ENCODE measurements at places on chromosomes 11 and 22. TPM values are rescaled to one million over a fixed set of nuclear protein-coding genes. Genes with fewer than 3 reads are reported as not detected.

DNA sequence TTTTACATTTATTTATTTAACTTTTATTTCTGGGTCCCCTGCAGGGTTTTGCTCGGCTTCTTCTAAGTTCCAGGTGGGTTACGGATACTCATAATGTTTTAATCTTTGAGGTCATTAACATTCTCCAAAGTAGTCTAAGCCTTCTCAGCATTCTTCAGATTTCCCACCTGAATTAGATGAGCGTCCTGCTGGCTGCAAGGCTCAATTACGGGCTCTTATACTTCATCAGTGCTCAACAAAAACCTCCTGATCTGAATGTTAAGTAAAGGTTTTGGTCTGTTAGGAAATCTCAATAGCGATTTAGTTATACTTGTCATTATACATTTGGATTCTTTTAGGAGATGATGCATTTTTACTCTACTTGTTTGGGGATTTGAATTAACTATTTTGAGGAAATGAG is 27.3 kb upstream of the NFRKB start:
- no peak overlapping the region for H3K27ac ChIP-seq
- no peaks in the 10 kb centered on the region for H3K27me3 ChIP-seq
- DNase-seq: no peak
- peaks cover 8% of the 10 kb centered on the region for H3K36me3 ChIP-seq
- H3K4me1 ChIP-seq: no peaks in the 10 kb centered on the region
- H3K4me3 ChIP-seq: no peak overlapping the region

DNA sequence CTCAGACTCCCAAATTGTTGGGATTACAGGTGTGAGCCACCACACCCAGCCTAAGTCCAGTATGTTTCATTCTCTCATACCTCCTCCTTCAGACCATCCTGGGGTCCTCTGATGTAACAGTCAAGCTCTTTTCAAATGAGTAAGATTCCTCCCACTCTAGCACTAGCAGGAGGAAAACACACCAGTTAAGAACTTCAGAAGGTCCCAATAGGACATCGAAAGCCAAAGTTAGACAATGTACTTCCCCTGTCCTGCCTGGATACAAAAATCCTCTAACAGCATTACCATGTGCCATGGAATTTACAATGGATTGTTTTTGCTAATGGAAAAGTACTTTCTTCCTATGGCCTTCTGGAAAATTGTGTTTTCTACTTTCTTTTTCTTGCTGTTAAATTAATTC is 67.1 kb downstream of the CCDC34 start:
- H3K4me1 ChIP-seq: peaks cover 15% of the 10 kb centered on the region
- no peak overlapping the region for H3K4me3 ChIP-seq
- DNase-seq: no peak
- no peak overlapping the region for H3K27ac ChIP-seq
- no peaks in the 10 kb centered on the region for H3K27me3 ChIP-seq

The MISFA gene
- 1.7 TPM for polyA plus RNA-seq

The F2 gene
- not detected for polyA plus RNA-seq

DNA sequence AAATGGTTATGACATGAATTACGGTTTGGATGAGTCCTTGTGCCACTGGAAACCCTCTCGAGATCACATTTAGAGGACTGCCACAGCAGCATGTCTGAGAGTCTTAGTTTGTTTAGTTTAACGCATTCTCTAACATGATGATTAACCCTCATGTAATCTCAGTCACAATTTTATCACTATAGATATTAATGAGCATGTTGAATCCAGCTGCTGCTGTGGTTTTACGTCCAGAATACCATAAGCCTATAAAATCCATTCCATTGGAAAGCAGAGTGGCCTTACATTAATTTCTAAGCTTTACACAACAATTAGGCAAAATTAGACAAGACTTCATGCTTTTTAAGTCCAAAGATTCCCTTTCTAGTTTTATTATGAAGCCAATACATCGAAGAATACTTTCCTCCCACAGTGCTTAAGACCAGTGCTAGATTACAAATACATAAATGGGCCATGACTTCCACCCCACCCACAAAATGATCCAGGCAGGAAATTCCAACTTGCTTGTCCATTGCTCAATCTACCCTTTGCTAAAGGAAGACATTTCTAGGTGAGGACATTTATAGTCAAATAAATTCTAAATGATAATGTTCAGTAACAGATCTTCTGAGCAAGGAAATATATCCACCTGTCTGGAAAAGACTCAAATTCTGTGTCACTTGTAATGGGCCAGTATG is 3.5 kb upstream of the ELMOD1 start:
- H3K36me3 ChIP-seq: no peaks in the 10 kb centered on the region
- H3K4me1 ChIP-seq: peaks cover 13% of the 10 kb centered on the region
- H3K4me3 ChIP-seq: no peak overlapping the region

The YDJC gene
- polyA plus RNA-seq: 18.2 TPM

DNA sequence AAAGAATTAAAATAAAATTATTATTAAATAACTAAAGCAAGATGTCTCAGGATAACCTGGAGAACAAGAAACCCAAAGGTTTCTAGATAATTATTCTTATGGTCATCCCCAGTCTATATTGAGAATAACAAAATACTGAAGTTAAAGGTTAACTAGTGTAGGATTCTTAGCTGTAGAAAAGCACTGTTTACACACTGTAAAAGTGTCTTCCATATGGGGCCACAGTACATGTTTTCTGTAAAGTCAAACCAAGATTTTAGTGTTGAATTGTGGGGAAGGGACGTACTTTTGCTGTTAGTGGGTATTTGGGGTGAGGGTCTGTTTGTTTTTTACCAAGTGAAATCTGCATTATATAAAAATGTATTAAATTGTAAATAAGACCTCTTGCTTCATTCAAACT is 47.5 kb upstream of the SOX6 start:
- no peak overlapping the region for H3K4me3 ChIP-seq
- DNase-seq: no peak
- H3K4me1 ChIP-seq: no peaks in the 10 kb centered on the region
- H3K27ac ChIP-seq: no peak overlapping the region

DNA sequence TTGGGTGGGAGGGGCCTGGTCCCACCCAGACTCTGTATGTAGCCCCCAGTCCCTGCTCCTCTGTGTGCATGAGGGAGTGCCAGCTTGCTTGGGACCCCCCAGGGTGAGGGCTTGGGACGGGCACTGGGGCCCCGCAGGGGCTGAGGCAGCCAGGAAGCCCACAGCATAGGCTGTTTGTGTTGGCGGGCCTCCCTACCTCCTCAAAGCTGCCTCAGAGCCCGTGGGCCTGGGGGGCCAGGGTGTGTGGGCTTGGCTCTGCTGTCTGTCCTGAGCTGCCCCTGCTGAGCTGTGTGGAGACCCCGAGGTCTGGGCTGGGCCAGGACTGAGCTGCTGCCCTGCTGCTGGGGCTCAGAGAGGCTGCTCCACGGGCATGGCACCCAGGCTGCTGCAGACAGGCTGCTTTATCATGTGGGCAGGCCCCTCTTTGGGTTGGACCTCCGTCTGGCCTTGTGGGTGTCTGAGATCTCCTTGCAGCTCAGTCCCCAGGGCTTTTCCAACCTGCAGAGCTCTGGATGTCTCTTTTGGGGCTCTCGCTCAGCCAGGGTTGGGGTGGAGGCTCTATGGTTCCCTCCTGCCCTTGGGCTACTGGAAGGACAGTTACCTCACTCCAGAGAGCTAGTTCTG is 3.3 kb downstream of the TSPAN4 start:
- H3K27me3 ChIP-seq: no peaks in the 10 kb centered on the region
- no peaks in the 10 kb centered on the region for H3K36me3 ChIP-seq
- peak overlapping the region; percentile 88 for H3K27ac ChIP-seq
- peaks cover 51% of the 10 kb centered on the region for H3K4me1 ChIP-seq

GRCh38 chr11:2779981-2780849 is 80.4 kb upstream of the KCNQ1OT1 start:
- peaks cover 28% of the 10 kb centered on the region for H3K27me3 ChIP-seq
- peaks cover 9% of the 10 kb centered on the region for H3K4me1 ChIP-seq
- no peaks in the 10 kb centered on the region for H3K36me3 ChIP-seq

GRCh38 chr22:36856121-36856791 is 4.5 kb upstream of the NCF4 start:
- H3K27ac ChIP-seq: no peak overlapping the region
- DNase-seq: no peak
- H3K36me3 ChIP-seq: no peaks in the 10 kb centered on the region
- H3K27me3 ChIP-seq: peaks cover 8% of the 10 kb centered on the region

The SYT9 gene
- not detected for polyA plus RNA-seq

The MS4A6A gene
- polyA plus RNA-seq: not detected

GRCh38 chr22:33867118-33867866 is 53.0 kb downstream of the LARGE1 start:
- H3K27ac ChIP-seq: no peak overlapping the region
- H3K4me1 ChIP-seq: no peaks in the 10 kb centered on the region
- H3K4me3 ChIP-seq: no peak overlapping the region
- no peaks in the 10 kb centered on the region for H3K36me3 ChIP-seq
- no peaks in the 10 kb centered on the region for H3K27me3 ChIP-seq
- DNase-seq: no peak

DNA sequence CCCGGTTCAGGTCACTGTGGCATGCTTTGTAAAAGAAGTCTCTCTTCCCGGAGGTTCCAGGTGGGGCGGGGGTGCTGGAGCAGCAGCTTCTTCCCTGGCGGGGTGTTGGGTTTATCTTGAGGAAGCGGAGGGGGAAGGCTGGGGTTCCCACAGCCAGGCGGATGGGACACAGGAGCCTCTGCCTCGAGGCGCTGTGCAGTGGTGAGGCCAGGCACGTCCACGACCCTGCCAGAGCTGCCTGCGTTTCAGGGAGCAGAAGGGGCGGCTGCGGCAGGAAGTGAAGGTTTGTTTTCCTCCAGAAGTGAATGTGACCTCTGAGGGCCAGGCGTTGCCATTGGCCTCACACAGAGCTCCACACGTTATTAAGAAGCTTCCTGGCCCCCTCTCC is 20.1 kb upstream of the ADORA2A start:
- no peak overlapping the region for H3K4me3 ChIP-seq
- no peak for DNase-seq
- no peaks in the 10 kb centered on the region for H3K27me3 ChIP-seq

- no peak for DNase-seq
- H3K36me3 ChIP-seq: no peaks in the 10 kb centered on the region
- no peak overlapping the region for H3K4me3 ChIP-seq
- H3K27ac ChIP-seq: no peak overlapping the region
- H3K27me3 ChIP-seq: no peaks in the 10 kb centered on the region
- H3K4me1 ChIP-seq: peaks cover 12% of the 10 kb centered on the region
These were observed 151.5 kb downstream of the ATG16L2 start for GRCh38 chr11:72965672-72966071.

The FGF19 gene
- 0.08 TPM for polyA plus RNA-seq

DNA sequence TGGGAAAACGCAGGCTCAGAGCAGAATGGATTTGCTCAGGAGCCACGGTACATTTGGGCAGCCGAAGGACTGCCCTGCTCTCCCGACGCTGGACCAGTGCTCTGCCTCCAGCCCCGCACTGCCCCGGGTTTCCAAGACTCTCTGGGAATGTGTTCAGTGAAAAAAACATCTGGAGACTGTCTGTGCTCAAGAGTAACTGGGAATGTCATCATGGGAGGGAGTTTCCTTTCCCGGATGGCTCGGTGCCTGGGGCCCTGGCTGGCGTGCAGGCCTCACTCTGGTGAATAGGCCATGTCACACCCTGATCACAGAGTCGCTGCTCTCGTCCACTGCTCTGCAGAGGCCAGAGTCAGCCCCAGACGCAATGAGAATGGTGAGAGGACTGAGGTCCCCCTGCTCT is 9.8 kb upstream of the APOL6 start:
- no peak overlapping the region for H3K27ac ChIP-seq
- no peaks in the 10 kb centered on the region for H3K27me3 ChIP-seq

DNA sequence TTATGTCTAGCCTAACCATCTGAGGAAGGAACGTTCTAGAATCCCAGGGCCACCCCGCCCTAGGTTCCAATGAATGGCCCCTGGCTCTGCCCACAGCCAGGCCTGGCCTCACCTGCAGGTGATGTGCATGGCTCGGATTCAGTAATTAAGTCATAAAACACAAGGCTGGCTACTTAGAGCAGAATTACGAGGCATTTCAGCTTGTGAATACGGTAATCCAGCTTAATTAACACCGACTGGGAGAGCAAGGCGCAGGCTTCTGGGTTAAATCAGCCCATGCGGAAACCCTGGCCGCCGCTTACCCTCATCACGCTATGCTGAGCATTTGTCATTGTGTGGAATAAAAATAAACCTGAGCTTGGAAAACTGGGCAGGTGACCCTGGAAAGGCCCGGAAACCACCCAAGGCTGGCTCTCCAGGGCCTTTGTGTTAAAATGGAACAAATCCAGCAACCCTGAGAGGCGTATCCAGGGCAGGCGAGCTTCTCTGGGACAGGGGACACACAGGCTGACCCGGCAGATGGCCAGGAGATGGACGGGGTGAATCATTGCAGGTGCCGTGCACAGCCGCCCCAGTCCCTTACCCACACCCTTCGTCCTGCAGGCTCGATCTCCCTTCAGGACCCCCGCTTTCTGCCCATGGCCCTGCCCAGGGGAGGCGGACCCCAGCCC is 220.2 kb downstream of the CTTN start:
- no peak for DNase-seq
- H3K27me3 ChIP-seq: no peaks in the 10 kb centered on the region
- H3K4me3 ChIP-seq: no peak overlapping the region
- no peaks in the 10 kb centered on the region for H3K4me1 ChIP-seq

- DNase-seq: no peak
- peaks cover 8% of the 10 kb centered on the region for H3K4me1 ChIP-seq
- H3K27ac ChIP-seq: no peak overlapping the region
- no peaks in the 10 kb centered on the region for H3K36me3 ChIP-seq
- no peak overlapping the region for H3K4me3 ChIP-seq
These were observed 4.5 kb downstream of the LMNTD2 start for GRCh38 chr11:555780-556661.

The HOATZ gene
- polyA plus RNA-seq: not detected

GRCh38 chr11:115626414-115626813 is 122.2 kb upstream of the CADM1 start:
- DNase-seq: no peak
- H3K4me1 ChIP-seq: peaks cover 13% of the 10 kb centered on the region
- no peaks in the 10 kb centered on the region for H3K36me3 ChIP-seq
- no peak overlapping the region for H3K4me3 ChIP-seq
- no peaks in the 10 kb centered on the region for H3K27me3 ChIP-seq

DNA sequence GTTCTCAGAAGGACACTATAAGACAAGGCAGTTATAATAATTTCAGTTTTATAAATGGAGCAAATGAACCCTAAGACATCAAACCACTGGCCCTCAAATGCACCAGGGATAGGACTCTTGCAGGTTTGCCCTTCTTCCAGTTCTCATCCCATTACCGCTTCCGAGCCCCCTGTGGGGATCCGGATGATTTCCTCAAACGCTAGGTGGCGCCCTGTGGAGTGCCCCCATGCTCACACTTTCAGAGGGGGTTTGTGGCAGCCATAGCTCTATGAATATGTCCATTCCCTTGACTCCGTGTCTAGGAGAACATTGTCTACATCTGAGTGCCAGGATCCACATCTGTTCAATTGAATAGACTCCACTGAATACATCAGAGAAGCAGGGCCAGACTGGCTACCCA is 816.3 kb downstream of the NTM start:
- no peaks in the 10 kb centered on the region for H3K4me1 ChIP-seq
- no peaks in the 10 kb centered on the region for H3K36me3 ChIP-seq
- H3K27ac ChIP-seq: no peak overlapping the region
